ENCODE measurements at places on chromosomes 3 and 15.

DNA sequence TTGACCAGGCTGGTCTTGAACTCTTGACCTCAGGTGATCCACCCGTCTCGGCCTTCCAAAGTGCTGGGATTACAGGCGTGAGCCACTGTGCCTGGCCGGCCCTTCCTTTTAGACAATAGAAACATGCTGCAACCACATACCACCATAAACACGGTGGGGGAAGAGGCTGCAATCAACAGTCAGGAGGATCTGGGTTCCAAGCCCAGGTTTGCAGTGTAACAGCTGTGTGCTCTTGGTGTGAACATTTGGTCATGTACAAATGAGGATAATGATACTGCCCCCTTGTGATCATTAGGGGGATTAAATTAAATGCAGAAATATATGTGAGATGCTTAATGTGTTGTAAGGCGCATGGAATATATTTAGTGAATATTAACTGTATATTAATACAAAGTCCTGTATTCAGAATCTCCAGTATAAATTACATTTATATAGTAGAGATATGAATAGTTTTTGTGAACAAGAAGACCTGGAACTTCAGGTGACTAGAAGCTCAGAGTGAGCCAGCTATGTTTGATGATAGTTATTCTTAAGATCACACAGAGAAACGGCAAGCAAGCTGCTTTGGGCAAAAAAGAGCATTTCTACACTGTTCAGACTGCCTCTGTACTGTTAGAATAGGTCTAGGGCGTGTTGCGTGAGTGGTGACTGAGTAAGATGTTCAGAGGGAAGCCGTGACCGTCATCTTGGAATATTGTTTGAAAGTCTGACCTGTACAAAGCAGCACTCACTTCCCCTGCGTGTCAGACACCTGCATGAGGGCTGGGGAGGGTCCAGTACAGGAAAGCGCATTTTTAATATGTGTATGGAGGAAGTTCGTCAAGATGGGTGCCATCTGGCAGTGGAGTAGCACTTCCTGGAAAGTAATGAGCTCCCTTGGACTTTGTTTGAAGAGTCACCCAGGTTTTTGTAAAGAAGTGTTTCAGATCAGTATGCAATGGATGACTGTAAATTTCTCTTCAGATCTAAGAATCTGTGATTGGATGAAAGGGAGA, 125.8 kb downstream of the PGPEP1L start:
- peak; percentile 51 for DNase-seq

- DNase-seq, result no peak
These were observed 544.7 kb downstream of the MECOM start for GRCh38 chr3:169118666-169119370.

- no peak for DNase-seq
These were observed 27.9 kb upstream of the TLE3 start for GRCh38 chr15:70125605-70126004.

DNA sequence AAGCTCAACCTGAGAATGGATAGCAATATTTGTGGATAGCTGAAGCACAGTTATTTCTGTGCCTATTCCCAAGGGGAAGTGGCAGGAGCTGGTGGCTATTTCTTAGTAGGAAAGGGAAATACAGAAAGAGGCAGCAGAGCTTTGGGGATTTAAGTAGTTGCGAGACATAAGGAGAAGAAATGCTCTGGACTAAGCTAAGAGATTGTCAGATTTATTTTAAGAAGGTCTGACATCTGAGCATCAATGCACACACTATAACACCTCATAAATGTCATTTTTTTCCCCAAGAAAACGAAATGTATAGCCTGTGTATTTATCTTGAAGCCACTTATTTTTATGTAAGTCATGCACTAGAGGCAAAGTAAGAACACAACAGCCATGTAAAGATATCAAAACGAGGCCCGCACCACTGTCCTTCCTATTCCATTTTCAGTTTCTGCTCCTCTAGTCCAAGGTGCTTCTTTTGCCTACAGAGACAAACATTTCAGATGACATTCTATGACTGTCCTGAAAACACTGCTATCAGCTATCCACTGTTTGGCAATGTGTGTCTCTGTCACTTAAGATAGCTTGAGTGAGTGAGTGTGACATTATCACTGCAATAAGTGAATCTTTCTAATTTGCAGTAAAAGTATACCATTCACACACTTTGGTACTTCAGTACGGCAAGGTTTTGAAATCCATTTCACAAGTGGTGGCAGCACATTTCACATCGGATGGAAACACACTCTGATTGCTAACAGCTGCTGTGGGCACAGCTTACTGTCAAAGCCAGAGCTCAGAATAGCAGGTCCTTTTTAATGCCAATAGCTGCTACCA, 62.7 kb upstream of the ICE2 start:
- DNase-seq, result no peak

GRCh38 chr3:173371848-173372487, 25.6 kb upstream of the NLGN1 start:
- no peak for DNase-seq

DNA sequence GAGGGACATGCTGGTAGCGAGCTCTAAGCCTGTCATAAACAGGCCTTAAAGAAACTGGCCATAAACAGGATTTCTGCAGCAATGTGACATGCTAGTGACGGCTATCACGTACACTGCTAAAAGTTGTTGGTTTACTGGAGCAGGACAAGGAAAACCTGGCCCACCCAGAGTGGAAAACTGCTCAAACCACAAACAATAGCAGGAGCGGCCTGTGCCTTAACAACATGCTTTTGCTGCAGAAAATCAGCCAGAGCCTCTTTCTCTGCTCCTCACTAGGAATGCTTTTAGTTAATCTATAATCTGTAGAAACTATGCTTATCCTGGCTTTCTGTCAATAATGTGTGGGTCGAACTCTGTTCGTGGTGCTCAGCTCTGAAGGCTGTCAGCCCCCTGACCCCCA, 202.9 kb upstream of the UBE3A start:
- DNase-seq, result no peak

DNA sequence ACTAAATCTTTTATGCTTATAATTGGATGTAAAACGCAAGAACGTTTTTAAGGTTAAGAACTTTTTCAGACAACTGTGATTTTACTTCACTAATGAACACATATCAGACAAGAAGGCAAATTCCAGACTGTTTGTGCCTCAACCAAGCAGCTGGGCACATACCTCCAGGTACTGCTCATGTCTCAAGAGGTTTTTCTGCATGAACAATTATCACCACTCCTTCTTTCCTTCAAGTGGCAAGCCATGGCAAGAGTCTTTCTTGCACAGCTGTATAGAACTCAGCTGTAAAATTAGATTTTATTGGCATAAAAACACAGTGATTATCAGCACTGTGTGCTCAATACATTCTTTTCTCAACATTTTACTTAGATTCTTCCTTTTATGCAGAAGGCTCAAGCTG, 64.3 kb downstream of the FNDC3B start:
- no peak for DNase-seq

GRCh38 chr3:68996356-68996995, 17.0 kb downstream of the EOGT start:
- no peak for DNase-seq

DNA sequence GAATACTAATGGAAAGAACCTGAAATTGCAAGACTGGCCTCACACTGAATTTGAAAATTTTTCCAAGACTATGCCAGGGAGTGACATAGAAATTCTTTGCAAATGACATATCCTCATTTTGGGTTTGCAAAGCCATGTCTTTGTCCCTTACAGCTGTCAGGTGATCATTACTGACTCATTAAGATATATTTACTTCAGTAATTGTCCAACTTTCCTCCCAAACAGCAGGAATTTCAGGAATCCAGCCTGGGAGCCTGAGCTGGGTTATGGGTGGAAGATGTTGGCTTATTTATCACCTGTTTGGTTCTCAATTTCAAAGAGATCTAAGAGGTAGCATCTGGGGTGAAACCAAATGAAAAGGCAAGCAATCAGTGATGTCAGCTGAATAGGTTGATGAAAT, 111.6 kb upstream of the ACP3 start:
- no peak for DNase-seq

DNA sequence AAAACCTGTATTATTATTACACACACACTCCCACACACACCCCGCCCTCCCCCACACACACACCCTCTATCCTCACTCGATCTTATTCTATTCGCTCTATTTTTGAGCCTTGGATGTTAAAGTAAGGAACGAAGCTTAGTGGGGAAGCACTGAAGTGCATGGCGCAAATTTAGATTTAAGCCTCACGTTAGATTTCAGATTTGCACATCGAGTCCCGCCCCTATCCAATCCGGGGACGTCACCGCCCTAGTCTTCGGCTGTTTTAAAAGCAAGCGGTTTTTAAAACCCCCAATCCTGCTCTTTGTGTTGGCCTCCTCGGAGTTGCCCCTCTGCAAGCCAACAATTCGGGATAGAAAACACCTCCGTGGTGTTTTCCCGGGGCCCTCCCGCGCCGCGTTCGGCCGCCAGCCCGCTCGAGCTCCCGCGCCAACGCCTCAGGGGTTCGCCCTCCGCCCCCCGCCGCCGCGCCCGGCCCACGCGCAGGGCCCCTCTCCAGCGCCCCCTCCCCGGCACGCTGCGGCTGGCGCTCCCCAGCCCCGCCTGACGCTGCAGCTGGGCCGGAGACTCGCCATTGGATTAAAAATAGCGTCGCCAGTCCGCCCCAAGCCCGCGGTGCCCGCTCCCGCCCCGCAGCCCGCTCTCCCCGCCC, at the start of gene USP13:
Gene USP13 (plus strand): TSS at position 594 of the 649 bp plus-strand sequence. CDS start 186 bp downstream, outside the sequence.
- peak; percentile 82 for DNase-seq

- DNase-seq, result no peak
These were observed 3.0 kb downstream of the FAM174B start for GRCh38 chr15:92652576-92652966.

DNA sequence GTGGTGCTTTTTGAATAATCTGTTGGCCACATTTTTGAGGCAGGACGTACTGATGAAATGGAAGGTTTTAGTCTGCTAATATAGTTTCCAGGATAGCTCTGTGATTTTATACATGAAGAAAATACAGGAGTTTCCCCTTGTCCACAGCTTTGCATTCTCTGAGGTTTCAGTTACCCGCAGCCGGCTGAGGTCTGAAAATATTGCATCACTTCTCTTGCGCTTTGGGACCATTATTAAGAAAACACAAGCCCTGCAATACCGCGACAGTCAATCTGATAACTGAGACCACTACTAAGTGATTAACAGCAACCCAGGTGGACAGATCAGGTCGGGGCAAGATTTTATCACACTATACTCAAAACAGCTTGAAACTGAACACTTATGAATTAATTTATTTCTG, 33.0 kb downstream of the BLM start:
- peak; percentile 12 for DNase-seq

GRCh38 chr3:107795514-107796094, 272.8 kb downstream of the BBX start:
- DNase-seq, result peak; percentile 29

DNA sequence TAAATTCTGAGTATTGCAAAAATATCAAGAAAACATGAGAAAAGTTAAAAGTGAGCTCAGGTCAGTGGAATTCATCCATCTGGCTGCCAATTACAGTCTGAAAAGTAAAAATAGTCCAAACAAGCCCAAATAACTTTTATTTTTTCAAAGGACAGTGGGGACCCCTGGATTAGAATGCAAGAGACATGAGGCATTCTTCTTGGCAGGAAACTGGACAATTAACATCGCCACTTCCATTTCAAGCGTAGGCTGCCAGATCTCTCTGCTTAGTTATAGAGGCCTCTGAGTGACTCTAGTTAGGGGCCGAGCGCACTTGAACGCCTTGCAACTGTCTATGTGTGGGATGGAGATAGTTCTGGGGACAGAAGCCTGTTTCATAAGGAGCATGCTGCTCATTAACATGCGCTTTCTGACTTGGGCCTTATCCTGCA, 189.1 kb downstream of the GHSR start:
- DNase-seq, result no peak

DNA sequence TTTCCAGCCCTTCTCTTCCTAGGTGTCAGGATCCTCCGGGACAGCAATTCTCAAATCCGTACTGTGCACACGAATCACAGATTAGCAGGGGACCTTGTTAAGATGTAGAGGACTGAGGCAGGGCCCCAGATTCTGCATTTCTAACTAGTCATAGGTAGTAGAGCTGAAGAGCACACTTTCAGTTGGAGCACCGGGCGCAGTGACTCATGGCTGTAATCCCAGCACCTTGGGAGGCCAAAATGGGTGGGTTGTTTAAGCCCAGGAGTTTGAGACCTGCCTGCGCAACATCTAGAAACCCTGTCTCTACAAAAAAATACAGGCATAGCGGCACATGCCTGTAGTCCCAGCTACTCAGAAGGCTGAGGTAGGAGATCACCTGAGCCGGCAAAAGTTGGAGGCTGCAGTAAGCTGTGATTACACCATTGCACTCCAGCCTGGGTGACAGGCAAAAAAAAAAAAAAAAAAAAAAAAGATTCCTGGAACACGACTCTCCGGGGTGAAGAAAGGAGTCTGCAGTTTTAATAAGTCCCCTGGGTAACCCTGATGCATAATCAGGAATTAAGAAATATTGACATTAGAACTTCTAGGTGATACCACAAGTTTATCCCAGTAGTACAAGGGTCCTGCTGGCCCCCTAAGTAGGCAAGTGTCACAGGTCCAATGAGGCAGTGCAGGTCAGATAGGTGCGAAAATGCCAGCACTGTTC, 21.4 kb upstream of the IGDCC3 start:
- DNase-seq, result no peak

DNA sequence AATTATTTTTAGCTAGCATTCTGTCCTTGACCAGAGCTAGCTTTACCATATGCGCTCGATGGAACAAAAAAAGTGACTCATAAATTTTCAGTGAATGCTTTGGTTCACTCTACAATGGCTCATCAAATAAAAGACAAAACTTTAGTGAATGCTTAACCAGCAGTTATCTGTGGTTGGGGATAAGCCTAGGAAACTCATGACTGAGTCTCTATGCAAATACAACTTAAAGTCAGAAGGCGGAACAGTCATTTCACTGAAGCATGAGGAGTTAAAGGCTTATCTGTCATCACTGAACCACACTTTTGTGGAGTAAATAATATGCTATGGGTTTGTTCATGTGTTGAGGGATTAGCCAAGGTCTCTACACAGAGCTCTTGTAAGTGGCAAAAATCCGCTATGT, 308.4 kb downstream of the SQOR start:
- DNase-seq, result no peak

DNA sequence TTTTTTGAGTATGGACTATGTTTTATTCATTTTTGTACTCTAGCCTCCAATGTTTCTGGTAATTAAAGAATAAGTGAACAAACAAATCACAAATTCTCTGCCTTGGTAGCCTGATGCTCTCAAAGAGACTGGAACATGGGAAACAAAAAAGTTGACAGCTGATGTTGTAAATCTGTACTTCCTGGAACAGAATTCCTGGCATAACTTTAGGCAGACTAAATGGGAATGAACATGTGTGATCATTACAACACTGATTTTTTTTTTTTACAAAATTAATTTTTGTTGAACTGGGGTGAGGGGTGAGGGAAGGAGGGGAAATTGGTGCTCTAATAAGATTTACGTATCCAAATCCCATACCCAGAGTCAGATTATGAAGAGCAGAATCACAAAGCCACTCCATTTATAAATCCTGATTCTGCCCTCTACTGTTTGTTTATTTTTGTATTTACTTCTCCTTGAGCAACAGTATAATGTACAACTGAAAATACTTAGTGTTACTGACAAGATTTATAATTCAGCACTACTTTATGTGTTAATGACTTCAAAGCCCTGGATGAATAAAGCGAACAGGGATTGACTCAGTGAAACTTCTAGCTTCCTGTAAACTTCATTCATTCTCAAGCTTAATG, 165.0 kb downstream of the FRMD5 start:
- no peak for DNase-seq

Measured in B cell (primary cell).